Fibroblast of skin of left biceps (primary cell): ENCODE measurements at places on chromosomes 3 and 15.

DNA sequence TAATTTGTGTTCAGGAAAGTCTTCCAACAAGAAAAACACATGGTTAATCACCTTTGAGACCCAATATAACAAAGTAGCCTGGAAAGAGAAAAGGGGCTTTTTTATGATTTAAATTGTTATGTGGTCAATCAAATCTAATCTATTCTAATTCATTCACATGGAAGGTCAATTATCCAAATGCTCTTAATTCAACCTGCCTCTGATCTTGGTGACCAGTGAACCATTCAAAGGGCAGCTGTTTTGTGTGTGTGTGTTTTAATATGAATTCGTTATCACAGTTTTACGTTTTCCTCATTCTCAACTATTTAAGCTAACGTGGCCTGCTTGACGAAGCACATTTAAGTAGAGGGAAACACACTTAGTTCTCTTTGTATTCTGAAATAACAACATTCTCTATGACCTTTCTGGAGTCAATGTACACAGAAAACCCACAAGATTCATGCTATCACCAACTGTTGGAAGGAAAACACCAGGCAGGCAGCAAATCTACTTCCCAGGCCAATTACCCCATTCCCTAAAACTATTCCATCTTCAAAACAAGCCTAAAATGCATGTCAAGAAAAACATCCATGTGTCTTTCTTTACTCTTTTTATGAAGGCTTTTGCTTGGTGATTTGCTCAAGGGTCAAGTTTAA, 195.4 kb downstream of the SUCLG2 start:
- no peak for DNase-seq

DNA sequence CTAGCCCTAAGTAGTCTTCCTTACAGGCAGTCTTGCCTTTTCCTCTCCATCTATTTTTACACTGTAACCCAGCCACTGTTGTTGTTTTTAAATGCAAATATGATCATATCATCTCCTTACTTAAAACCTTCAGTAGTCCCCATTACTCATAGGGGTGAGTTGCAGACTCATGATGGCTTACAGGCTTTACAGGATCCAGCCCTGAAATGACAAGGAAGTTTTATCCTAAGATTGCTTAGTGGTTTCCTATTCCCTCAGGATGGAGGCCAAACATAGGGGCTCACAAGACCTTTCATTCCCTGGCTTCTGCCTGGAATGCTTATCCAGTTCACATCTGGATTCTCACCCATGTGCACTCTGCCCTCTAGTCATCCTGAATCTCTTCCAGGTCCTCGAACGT, 27.7 kb upstream of the PCOLCE2 start:
- DNase-seq: no peak

DNA sequence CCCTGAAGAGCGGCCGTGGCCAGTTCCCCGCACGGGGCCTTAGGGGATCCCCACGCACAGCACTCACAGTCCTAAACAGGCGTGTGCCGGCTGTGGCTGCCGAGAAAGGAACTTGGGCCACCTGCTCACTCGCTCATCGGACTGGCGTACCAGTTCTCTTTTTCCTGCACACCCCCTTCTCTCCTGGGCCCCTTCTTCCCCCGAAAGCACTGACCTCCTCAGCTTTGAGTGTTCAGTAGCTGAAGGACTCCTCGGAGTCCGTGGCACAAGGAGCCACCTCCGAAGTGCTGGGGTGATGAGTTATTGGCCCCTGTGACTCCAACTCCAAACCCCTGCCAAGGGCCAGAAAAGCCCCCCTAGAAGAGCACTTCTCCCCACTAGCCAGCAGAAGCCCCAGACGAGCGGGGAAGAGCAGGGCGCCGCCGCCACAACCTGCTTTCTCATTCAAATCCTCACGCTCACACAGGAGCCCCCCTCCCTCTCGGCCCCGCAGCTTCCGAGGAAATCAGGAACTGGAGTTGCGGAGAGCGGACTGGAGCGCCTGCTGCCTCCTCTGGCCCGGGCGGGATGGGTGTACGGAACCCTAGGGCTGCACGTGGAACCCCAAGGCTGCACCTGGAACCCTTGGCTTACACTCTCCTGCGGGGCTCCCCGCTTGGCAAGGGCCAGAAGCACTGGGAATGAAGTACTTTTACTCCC, at the start of gene PLCH1:
PLCH1 (minus strand) TSS at position 446 of the 699 bp plus-strand sequence. CDS start 40,847 bp downstream, outside the sequence.
- DNase-seq: no peak

- no peak for DNase-seq
Measured at GRCh38 chr3:52253314-52254304, 8.1 kb downstream of the PPM1M start.

- no peak for DNase-seq
Measured at GRCh38 chr15:90271459-90272166, 6.1 kb downstream of the NGRN start.

- no peak for DNase-seq
Measured at GRCh38 chr3:96869316-96869715, 54.9 kb downstream of the EPHA6 start.

GRCh38 chr3:14444380-14444779, 42.0 kb downstream of the SLC6A6 start:
- DNase-seq: no peak

DNA sequence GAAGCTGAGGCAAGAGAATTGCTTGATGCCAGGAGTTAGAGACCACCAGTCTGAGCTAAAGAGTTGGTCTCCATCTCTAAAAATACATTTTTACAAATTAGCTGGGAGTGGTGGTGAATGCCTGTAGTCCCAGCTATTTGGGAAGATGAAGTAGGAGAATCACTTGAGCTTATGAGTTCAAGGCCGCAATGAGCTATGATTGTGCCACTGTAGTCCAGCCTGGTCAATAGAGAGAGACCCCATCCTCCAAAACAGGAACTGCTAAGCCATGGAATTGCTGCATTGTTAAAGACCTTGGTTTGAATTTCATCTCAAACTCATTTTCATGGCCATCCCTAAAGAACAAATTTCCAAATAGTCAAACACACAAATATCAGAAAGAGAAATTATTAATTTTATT, 113.9 kb upstream of the AGTR1 start:
- DNase-seq: no peak

- DNase-seq: no peak
Measured at GRCh38 chr3:78659386-78659987, 1108.3 kb downstream of the ROBO1 start.

DNA sequence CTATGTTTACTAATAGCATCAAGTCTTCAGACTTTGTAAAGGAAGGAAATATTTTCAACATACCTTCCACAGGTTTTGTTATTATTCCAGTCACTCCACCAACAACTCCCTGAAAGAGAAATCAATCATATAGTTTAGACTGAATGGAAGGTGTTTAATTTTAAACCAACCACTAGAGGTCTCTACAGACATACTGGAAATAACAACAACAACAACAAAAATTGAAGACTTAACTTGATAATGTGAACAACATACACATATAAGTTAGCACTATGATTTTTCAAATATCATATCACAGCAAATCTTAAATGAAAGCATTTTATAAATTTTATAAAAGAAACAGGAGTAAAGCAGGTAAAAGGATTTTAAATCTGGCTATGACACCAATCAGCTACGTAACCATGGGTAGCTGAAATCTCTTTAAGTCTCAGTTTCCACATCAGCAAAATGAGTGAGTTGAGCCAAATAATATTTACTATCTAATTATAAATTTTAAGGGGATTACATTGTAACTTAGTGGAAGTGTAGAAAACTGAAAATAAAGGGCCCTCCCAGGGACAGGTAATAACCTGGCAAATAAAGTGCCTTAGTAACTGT, 188.2 kb downstream of the VPS13C start:
- no peak for DNase-seq

- no peak for DNase-seq
Measured at GRCh38 chr3:195755791-195756676, 35.3 kb downstream of the MUC20 start.

DNA sequence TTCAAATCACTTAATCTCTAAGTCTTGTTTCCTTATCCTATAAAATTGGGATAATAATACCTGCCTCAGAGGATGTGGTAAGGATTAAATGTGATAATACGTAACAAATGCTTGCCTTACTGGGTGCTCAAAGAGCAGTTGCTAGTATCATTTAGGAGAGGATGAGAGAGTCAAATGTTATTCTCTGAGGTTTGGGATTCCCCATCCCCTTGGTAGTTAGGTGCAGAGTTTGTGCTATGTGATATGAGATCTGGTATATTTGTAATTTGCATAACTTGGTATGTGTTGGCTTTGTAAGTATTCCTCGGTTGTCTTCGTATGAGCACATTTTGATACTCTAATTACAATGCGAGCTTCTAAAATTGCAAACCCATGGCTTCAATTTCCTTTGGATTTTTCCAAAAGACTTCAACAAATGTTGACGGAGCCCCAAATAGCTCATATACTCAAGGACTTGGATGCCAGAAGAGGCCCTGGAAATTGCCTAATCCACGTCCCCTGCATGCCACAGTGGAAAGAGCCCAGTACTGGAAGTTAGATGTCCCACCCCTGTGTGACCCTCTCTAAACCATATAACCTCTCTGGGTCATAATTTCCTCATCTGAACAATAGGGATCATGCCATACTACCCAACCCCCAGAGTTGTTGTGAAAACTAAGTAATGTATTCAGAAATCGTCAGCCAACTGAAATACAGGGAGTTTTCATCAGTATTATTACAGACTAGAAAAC, 85.0 kb downstream of the FBN1 start:
- no peak for DNase-seq

DNA sequence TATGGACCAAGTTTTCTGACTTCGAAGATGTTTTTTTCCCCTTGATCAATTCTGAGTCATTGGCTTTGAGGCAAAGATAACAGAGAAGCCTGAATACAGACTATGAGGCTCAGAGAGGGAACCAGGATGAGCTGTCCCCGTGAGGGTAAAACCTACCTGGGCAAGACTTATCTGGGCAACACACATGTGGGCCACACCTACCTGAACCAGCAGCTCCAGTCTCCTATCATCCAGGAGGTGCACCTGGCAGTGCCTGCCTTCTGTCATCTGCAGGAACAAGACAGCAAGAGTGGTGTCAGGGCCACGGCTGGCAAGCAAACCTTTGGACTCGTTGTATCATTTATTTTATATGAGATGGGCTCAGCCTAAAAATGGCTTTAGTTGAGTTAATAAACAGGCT, 72.6 kb downstream of the FRMD4B start:
- DNase-seq: no peak

DNA sequence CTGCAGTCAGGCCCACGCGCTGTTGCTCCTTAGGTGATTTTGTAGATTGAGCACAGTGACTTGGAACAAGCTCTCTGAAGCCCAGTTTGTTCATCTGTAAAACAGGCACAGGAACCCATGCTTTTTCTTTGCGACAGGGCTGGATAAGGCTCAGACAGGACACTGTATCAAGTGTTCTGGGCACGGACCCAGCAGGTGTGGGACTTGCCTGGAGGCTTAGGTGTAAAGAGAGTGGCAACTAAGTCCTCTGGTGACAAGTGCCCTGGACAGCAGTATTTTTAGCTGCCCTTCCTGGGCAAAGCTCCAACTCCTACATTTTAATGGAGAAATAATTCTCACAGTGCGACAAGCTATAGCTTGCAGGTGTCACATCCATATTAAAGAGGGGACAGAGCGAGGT, 32.2 kb downstream of the CD276 start:
- no peak for DNase-seq

- no peak for DNase-seq
Measured at GRCh38 chr3:194000712-194001111, 135.2 kb upstream of the HES1 start.

- DNase-seq: no peak
Measured at GRCh38 chr3:188534633-188535032, 380.7 kb downstream of the LPP start.

DNA sequence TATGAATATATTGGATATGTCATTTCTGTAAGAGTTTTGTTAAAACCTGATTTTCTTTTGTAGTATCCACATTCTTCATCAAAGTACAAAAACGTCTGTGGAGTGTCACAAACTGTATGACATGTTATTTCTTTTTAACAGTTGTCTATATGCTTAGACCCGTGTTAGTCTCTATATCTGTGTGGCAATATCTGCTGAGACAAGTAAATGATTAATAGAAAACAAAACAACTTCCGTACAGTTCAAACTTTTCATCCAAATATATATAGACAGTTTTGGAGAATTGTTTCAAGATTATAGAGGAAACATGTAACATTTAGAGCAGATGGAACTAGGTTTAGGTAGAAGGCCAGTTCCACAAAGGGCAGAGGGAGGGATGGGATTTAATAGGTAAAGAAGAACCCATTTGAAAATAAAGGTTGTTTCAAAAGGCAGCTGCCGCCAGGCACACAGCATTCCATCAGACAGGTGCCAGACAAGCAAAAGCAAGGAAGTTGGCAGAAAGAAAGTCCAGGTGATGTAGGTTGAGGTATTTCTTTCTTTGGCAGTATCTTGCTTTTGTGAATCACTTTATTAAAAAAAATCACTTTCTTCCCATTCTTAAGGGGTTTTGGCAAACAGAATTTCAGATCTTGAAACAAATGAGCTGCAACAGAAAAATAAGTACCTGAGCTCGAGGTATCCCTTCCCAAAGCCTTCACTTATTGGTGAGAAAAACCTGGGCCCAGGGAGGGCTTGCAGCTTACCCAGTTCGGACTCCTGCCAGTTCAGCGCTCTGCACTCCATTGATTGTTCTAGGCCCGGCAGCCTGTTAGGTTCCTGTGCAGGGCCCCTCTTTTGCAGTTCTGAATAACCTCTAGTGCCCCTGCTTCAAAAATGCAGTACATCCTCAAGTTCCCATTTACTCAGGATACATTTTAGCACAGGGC, 49.0 kb downstream of the LRRN1 start:
- no peak for DNase-seq

GRCh38 chr3:56355570-56356185, 112.6 kb downstream of the ERC2 start:
- DNase-seq: no peak

DNA sequence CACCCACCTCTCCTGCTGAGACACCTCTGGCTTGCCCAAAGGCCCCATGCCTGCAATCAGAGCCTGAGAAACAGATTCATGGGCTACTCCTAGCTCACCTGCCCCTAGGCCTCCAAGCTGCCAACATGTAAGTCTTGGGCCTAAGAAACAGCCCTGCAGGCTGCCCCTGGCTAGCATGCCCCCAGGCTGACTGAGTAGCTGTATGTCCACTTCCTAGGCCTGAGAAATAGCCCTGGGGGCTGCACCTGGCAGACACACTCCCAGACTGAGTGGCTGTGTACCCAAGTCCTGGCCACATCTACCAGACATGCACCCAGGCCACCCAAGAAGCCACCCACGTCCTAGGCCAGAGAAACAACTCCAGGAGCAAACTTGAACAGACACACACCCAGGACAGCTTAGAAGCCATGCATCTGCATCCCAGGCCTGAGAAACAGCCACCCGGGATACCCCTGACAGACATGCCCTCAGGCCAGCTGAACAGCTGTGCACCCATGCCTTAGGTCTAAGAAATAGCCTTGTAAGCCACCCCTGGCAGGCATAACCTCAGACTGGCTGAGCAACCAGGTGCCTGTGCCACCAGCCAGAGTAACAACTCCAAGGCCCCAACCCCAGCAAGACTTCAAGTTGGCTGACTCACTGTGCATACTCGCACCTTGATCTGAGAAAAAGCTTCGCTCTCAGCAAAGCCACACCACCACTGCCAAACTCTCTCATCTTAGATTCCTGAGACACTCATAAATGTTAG, 12.0 kb upstream of the NRG4 start:
- no peak for DNase-seq

- no peak for DNase-seq
Measured at GRCh38 chr3:43296565-43296964, 10.2 kb downstream of the SNRK start.
